ENCODE measurements at places on chromosomes 12 and 14. TPM values are rescaled to one million over a fixed set of nuclear protein-coding genes. Genes with fewer than 3 reads are reported as not detected.

GRCh38 chr14:50010752-50011151 is 105.6 kb downstream of the VCPKMT start:
- no peaks in the 10 kb centered on the region for H3K27me3 ChIP-seq
- peaks cover 3% of the 10 kb centered on the region for H3K4me1 ChIP-seq
- H3K27ac ChIP-seq, result no peak overlapping the region
- no peak for DNase-seq

GRCh38 chr12:49448858-49449257 is 81.6 kb downstream of the SPATS2 start:
- no peak overlapping the region for H3K4me3 ChIP-seq
- DNase-seq, result no peak
- H3K4me1 ChIP-seq, result no peaks in the 10 kb centered on the region
- H3K36me3 ChIP-seq, result no peaks in the 10 kb centered on the region

Gene MYF5
- total RNA-seq, result not detected

Gene MUCL1
- not detected for total RNA-seq

DNA sequence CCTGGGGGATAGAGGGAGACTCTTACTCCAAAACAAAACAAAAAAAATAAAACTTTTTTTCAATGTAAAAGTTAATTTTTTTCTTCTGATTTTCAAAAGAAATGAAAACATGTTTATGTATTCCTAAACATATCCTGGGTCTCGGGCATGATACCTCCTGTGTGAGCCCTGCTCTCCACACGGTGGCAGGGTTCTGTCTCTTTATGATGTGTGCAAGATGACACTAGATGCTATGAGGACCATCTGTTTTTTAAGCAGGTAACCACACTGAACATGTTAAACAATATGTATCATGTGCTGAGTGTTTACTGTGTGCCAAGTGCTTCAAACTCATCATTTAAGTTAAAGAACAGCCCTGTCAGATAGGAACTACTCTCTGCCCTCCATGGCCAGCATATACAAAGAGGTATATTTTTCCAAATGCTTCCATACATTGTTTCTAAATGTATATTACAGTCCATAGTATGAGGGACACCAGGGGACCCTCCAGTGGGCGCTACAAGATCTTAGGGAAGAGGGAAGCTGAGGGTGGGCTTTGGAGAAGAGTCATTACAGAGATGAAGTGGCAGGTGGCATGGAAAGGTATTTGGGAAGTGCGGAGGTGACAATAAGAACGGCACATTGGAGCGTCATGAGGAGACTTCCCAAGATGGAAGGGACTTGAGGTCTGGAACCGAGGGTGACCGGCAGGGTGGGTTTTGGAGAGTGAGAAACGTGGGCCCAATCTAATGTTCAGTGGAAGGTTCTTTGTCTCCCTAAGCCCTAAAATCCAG is 28.5 kb downstream of the FOS start:
- H3K4me1 ChIP-seq, result peaks cover 6% of the 10 kb centered on the region
- no peak overlapping the region for H3K27ac ChIP-seq
- no peaks in the 10 kb centered on the region for H3K36me3 ChIP-seq
- H3K27me3 ChIP-seq, result no peaks in the 10 kb centered on the region
- H3K4me3 ChIP-seq, result no peak overlapping the region

DNA sequence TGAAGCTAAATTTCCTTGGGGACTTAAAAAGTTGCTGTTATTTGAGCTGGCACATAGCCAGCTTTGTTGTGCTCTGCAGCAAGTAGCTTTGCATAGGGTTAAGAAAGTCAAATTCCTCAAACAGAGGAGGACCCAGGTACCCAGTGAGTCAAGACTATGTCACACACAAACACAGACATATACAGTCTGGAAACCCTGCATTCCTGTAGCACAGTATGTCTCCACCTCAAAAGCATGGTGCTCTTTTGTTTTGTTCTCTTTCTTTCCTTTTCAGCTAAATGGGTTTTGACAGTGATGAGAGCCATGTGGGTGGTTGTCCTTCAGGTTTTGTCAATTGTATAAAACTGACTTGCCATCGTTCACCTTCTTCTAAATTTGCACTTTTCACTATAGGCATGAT is 179.6 kb upstream of the DIO2 start:
- DNase-seq, result no peak
- no peaks in the 10 kb centered on the region for H3K27me3 ChIP-seq
- no peak overlapping the region for H3K4me3 ChIP-seq
- no peak overlapping the region for H3K27ac ChIP-seq
- no peaks in the 10 kb centered on the region for H3K36me3 ChIP-seq

DNA sequence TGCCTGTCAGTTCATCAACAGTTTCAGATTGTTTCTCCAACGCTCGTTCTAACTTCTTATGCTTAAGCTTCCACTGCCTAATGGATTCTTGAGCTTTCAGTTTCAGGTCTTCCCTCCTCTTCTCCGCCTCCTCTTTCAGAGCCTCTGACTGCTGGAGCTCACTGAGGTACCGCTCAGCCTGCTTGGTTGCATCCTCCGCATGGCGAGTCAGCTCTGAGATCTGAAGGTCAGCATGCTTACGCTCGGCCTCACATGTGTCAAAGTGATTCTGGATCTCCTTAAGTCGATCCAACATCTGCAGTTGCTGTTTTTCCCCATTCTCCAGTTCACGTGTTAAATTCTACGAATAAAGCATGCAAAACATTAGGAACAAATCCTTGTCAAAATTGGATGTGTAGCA is 148.8 kb downstream of the CEP128 start:
- H3K27ac ChIP-seq, result no peak overlapping the region
- no peak overlapping the region for H3K4me3 ChIP-seq
- H3K27me3 ChIP-seq, result no peaks in the 10 kb centered on the region
- H3K4me1 ChIP-seq, result no peaks in the 10 kb centered on the region
- H3K36me3 ChIP-seq, result no peaks in the 10 kb centered on the region

DNA sequence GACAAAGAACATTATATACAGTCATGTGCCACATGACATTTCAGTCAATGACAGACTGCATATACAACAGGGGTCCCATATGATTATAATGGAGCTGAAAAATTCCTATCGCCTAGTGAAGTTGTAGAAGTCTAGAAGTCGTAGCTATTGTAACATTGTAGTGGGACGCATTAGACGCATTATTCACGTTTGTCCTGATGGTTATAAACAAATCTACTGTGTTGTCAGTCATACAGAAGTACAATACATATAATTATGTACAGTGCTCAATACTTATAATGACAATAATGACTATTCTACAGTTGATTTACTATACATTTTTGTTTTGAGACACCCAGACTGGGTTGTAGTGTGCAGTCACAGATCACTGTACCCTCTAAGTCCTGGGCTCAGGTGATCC is 64.1 kb upstream of the AP4S1 start:
- no peaks in the 10 kb centered on the region for H3K27me3 ChIP-seq
- no peaks in the 10 kb centered on the region for H3K4me1 ChIP-seq
- no peak overlapping the region for H3K4me3 ChIP-seq
- DNase-seq, result no peak
- no peaks in the 10 kb centered on the region for H3K36me3 ChIP-seq

Gene MYF6
- total RNA-seq, result under 0.01 TPM

Gene LBHD2
- total RNA-seq, result not detected

DNA sequence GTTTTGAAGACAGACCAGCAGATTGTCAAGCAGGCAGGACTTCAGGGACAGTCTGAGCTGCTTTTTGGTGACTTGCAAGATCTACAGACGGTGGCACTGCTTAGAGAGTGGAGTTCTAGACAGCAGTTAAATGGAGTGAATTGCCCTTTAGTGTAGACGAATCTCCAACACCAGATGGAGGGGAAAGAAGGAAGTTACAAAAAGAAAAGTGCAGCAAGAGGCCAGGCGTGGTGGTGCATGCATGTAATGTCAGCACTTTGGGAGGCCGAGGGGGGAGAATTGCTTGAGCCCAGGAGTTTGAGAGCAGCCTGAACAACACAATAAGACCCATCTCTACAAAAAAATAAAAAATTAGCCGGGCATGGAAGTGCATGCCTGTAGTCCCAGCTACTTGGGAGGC is 8.4 kb upstream of the HHIPL1 start:
- H3K4me1 ChIP-seq, result no peaks in the 10 kb centered on the region
- H3K4me3 ChIP-seq, result no peak overlapping the region
- no peaks in the 10 kb centered on the region for H3K36me3 ChIP-seq
- no peak overlapping the region for H3K27ac ChIP-seq
- H3K27me3 ChIP-seq, result no peaks in the 10 kb centered on the region

Gene WIF1
- total RNA-seq, result not detected

- H3K27me3 ChIP-seq, result no peaks in the 10 kb centered on the region
- no peaks in the 10 kb centered on the region for H3K36me3 ChIP-seq
- H3K4me1 ChIP-seq, result no peaks in the 10 kb centered on the region
- H3K27ac ChIP-seq, result no peak overlapping the region
These were observed 26.8 kb upstream of the ADAMTS20 start for GRCh38 chr12:43578782-43579181.

DNA sequence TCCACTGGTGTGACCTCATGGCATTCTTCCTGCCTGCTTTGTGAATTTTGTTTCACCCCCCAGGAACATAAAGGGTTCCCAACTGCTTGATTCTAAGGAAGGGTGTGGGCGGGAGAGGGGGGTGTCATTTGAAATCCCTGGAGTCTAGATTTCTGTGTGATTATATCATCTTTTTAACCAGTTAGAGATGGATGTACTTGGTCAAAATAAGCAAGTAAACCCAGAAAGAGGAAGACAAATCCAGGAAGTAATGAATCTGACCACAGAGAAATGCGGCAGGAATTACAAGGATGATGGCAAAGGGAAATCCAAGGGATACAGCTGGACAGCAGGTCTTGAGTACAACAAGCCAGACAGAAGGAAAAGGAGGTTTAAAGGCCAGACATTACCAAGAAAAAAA is 38.9 kb downstream of the DMAC2L start:
- no peaks in the 10 kb centered on the region for H3K36me3 ChIP-seq
- peaks cover 15% of the 10 kb centered on the region for H3K4me1 ChIP-seq
- H3K4me3 ChIP-seq, result no peak overlapping the region
- no peak overlapping the region for H3K27ac ChIP-seq

DNA sequence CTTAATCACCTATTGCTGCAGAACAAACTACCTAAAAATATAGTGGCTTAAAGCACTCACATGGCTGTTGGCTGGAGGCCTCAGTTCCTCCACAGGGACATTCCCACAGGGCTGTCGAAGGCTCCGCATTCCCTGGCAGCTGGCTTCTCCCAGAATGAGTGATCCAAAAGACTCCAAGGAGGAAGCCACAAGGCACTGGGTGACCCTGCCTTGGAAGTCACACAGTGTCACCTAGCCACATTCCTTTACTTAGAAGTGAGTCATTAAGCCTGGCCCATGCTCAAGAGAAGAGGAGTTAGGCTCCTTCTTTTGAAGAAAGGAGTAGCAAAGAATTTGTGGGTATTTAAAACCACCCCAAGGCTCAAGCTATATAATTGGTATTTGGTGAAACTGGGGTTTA is 63.9 kb upstream of the MAP1LC3B2 start:
- DNase-seq, result peak; percentile 75
- no peak overlapping the region for H3K4me3 ChIP-seq
- no peak overlapping the region for H3K27ac ChIP-seq
- no peaks in the 10 kb centered on the region for H3K36me3 ChIP-seq

- no peaks in the 10 kb centered on the region for H3K27me3 ChIP-seq
- H3K27ac ChIP-seq, result no peak overlapping the region
- H3K4me3 ChIP-seq, result no peak overlapping the region
- H3K4me1 ChIP-seq, result no peaks in the 10 kb centered on the region
These were observed 119.9 kb upstream of the LHX5 start for GRCh38 chr12:113591480-113591974.

Gene FBRSL1
- 2.1 TPM for total RNA-seq

GRCh38 chr12:27274706-27275105 is 30.6 kb downstream of the STK38L start:
- no peaks in the 10 kb centered on the region for H3K27me3 ChIP-seq
- DNase-seq, result no peak
- peaks cover 4% of the 10 kb centered on the region for H3K4me1 ChIP-seq
- no peak overlapping the region for H3K27ac ChIP-seq

Gene HSP90AA1
- 342 TPM for total RNA-seq

Gene GALNT4
- total RNA-seq, result 10.8 TPM

Gene SLC6A13
- total RNA-seq, result not detected

- peaks cover 8% of the 10 kb centered on the region for H3K36me3 ChIP-seq
- no peak overlapping the region for H3K27ac ChIP-seq
- peak; percentile 81 for DNase-seq
- no peaks in the 10 kb centered on the region for H3K27me3 ChIP-seq
- H3K4me3 ChIP-seq, result no peak overlapping the region
These were observed 41.2 kb downstream of the DGLUCY start for GRCh38 chr14:91154851-91155625.

DNA sequence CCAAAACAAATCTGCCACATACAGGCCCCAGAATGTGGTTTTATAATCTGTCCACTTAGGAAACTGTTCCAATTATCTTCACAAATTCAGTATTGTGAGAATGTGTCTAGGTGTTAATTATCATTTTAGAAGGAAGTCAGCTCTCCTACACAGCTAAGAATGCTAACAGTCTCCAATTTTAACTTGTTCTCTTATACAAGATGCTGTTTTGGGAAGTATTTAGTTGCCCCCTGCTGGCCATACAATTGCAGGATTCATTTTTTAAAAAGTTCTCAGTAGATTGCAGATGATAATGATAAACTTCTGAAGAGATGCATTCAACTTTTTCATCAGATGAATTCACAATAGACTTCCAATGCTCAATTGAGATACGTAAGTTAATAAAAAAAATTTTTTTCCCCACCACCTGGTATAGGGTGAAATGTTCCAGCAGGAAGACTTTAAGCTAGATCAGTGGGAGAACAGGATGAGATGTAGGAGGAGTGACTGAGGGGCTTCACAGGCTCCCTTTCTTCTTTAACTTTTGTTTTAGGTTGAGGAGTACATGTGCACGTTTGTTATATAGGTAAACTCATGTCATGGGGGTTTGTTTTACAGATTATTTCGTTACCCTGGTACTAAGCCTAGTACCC is 27.3 kb upstream of the OSBPL8 start:
- H3K36me3 ChIP-seq, result no peaks in the 10 kb centered on the region
- DNase-seq, result peak; percentile 78
- H3K4me1 ChIP-seq, result peaks cover 9% of the 10 kb centered on the region

DNA sequence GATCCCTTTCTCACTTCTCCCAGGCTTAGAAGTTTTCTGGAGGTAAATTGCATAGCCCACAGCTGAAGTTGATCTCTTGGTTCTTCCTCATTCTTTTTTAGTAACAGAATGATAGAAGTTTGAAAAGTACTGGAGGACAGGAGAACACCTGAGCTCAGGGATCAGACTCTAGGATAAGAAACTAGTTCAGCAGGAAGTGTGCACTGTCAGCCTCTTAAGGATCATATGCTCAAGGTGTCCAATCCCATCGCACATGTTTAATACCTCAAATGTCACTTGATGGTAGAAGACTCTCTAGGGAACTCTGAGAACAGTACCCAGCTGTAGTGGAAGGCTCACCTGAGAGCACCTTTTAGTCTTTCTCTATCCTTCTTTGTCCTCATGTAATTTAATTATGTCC is 14.7 kb upstream of the LIMA1 start:
- H3K4me1 ChIP-seq, result peaks cover 1% of the 10 kb centered on the region
- no peak overlapping the region for H3K27ac ChIP-seq
- H3K4me3 ChIP-seq, result no peak overlapping the region
- no peak for DNase-seq
- H3K27me3 ChIP-seq, result no peaks in the 10 kb centered on the region

- H3K27ac ChIP-seq, result peak overlapping the region; percentile 94
- H3K4me1 ChIP-seq, result no peaks in the 10 kb centered on the region
- H3K4me3 ChIP-seq, result peak overlapping the region; percentile 34
- DNase-seq, result peak; percentile 39
- H3K36me3 ChIP-seq, result no peaks in the 10 kb centered on the region
These were observed 589 bp downstream of the ATF1 start for GRCh38 chr12:50764286-50765094.

Gene CD27
- 0.17 TPM for total RNA-seq
